GM19239 (cell line): ENCODE measurements at places on chromosomes 2 and 18.

DNA sequence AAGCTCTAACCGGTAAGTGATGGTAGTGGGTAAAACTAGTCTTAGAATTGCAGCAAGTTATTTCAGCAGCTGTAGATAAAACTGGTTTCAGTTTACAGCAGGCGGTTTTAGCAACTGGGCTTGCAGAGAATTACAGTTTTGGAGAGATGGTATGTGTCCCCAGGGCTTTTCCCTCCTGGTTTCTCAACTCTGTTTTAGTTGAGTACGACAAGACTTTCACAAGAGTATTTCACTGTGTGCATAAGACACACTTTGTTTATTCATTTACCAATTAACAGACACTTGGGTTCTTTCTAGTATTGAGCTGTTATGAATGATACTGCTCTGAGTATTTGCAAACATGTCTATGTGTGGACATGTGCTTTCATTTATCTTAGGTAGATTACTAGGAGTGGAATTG is 65.6 kb upstream of the RFX8 start:
- DNase-seq = no peak

- DNase-seq = no peak
Observed at GRCh38 chr2:121086450-121086849, 198.6 kb downstream of the TFCP2L1 start.

DNA sequence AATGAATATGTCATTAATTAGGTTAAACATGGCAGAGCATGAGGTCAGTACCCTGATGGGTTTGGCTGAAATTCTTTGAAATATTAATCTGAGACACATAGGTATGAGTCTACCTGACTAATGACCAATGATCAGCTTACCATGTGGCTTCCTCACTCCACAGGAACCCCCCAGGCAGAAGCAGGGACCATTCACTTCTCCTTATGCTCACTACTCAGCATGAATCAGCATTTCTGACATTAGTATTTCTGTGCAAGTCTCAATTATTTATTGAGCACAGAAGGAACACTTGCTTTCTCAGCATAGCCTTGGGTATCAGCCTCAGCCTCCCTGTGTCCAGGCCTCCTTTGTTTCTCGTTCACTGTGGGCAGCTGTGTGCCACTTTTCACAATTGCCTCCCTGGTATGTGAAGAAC is 9.3 kb upstream of the KCNE4 start:
- DNase-seq = no peak

DNA sequence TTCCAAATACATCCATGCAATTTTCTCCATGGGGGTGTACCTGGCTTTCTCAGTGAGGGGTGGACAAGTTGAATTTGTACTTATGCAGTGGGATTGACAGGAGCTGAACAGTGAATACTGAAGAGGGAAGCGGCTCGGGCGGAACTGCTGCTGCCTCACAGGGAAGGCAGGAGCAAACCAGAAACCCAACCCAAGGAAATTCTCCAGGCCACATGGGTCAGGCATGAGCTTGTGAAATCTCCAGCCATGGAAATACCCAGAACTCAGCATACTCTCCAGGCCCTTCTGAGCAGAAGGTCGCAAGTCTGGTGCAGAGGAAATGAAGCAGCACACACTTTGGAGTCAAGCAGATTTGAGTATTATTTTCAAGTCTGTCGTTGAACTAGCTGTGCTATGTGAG is 26.5 kb upstream of the INO80C start:
- no peak for DNase-seq

GRCh38 chr2:170191166-170191866 is 13.4 kb downstream of the MYO3B start:
- DNase-seq = no peak

DNA sequence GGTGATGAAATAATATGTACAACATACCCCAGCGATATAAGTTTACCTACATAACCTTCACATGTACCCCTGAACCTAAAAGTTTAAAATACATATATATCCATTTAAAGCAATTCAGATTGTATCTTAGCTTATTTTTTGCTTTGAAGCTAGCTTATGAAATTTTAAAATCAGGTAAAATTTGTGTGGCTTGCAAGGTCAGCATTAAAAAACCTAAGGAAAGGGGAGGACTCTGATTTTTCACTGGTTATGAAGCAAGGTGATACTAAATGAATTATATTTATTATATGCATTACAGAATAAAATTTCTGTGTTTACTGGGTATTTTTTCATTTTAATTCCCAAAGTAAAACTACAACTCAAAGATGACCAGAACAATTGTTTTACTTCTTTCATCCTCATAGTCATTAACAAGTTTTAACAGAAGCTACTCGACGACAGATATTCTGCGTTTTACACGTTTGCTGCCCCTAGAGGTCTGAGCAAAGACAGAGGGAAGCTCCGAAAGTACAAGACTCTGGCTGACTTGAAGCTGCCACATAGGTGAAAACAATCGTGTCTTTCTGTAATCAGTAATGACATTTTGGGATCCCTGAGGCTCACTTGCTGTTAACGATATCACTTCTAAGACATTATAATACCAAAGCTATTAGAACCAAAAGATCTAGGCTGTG is 17.1 kb downstream of the PKP4 start:
- DNase-seq = no peak

DNA sequence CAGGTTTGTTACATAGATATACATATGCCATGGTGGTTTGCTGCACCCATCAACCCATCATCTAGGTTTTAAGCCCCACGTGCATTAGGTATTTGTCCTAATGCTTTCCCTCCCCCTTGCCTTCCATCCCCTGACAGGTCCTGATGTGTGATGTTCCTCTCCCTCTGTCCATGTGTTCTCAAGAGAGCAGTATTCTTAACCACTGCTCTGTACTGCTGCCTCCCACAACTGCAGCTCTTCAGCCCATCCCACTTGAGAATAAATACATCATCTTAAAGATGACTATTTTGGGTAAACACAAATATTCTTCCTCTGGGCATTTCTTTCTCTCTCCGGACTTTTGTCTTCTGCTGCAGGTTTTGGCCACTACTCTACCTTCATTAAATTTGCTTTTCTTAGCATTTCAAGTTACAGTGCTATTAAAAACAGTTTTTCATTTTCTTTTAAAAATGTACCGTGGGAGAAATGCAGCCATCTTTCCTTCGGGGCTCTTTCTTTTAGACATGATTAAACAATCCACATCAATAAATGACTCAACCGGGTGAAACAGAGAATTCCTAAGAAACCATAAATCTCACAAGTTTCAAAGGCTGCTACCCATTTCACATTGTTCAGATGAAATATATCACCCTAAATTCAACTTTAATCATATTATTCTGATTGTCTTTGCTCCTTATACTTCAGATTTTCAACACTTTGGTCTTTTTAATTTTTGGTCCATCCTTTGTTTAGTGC is 323.4 kb downstream of the GALNT13 start:
- DNase-seq = no peak

- no peak for DNase-seq
Observed at GRCh38 chr2:142725386-142725785, 152.1 kb upstream of the KYNU start.

DNA sequence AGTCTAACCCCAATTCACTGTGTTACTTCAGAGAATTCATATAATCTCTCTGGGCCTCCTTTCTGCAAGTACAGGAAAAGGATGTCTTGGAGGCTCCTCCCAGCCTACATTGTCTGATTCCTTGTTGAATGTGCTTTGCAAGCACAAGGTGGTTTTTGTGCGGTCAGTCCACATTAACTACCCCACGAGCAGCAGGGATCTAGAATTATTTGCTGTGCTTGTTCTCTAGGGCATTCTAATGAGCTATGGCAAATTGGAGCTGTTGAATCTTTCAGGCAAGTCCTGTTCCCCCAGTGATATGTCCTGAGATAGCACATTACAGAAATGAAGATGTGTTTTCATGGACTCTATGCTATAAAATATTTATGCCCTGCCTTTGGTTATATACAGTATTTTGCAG is 349.4 kb downstream of the SLC4A3 start:
- DNase-seq = no peak

DNA sequence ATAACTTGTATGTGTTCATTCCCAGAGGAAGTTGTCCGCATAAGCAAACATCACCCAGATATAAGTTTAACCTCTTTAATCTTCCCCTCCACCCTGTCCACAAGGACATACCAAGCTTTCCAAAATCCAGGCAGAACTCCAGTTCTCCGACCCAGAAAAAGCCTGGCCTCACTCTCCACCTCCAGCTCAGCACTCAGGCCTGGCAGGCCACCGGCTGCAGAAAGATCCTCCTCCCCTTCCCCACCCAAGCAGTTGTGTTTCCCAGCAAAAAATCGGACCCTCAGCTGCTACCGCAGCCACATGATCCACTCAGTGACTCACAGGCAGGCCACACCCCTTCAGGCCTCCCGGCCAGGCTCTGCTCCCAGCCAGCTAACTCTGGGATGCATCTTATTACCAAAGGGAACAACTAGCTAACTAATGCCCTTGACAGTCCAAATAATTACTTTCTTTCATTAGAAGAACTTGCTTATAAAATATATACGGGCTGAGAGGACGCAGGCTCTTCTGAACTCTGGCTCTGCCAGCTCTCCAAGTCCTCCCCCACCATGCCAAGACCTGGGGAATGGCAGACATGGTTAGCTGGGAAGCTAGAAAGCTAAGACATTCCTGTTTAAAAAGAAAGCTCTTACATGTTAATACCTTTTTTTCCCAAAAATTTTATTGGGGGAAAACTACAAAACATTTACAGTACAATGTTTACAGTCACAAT is 4.5 kb downstream of the ZFP36L2 start:
- DNase-seq = no peak

GRCh38 chr2:213764849-213765248 is 480.6 kb downstream of the SPAG16 start:
- DNase-seq = no peak

DNA sequence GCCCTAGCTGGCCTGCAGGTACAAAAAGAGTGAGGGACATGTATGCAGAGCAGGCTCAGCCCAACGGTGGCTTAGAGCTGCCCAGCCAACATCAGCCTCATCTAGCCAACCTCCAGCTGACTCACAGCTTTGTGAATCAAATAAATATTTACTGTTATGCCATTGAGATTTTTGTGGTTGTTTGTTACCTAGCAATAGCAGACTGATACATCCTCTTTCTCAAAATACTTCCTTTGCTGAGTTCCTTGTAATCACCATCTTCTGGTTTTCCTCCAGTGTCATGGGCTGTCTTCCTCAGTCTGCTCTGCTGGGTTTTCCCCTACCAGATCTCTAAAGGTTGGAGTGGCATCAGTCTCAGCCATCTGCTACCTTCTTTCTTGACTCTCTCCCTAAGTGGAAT is 126.6 kb upstream of the SLC1A4 start:
- DNase-seq = no peak

DNA sequence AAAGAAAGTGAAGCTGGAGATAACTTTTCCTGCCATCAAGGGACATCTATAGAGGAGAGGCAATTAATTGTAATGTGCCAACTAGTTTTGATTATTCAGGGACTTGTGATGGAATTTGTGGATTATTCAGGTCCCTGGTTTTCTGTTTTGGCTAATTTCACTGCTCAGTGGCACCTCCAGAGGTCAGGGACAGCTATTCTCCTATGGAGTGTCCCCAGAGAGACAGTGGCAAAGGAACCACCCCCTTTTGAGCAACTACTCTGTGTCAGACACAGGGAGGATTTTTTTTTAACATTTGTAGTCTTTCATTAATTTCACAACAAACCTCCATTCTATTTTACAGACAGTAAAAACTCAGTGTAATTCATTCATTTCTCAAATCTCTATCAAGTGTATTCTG is 206.0 kb upstream of the SPRED2 start:
- no peak for DNase-seq

DNA sequence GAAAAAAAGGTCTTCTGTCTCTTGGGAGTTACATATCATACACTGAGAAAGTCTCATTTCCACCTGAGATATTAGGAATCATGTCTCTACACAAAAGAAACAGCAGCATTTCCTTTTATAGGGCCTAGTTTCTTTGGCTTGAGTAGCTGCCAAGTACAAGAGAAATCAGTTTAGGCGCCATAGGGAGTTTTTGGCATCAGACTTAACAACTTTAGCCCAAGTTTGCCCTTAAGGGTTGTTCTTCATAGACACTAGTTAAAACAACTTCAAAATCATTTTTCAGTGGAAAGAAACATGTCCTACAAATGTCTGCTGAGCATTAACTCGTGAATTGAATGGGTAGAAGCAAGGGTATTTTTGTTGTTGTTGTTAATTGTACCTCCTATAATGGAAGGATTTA is 587.0 kb upstream of the DSEL start:
- DNase-seq = no peak

DNA sequence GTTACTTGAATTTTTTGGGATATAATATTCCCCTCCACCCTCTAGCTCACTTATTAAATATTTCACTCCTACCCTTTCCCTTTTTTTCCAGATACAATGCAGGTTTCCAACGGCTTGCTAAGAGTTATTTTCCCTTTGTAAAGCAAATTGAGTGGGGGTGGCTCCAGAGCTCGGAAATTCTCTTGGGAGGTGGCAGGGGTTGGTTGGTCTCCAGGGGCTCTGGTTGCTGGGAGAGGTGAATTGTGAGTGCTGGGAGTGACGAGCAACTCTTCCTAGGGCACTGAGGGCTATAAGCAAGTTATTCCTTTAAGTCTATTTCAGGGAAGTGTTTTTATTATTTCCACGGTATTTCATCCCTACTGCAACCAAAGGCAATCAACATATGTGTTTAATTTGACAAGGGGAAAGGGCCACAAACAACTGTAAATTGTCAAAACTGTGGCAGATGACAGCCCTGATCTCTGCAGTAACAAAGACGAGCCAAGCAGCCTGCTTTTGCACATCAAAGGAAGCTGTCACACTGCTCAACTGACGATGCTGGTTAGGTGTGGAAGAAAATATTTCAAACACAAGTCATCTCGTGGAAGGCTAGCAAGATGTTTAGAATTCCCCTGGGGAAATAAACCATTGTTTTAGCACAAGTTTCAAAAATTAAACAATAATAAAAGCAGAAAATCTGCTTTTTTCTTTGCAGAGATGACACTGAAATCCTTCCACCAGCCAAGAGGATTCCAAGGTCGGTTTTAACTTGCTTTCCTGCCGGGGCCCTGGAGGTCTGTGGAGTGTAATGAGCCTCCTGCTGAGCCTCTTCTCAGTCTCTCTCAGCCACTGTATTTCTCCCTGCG is 34.8 kb upstream of the ASXL2 start:
- DNase-seq = no peak

DNA sequence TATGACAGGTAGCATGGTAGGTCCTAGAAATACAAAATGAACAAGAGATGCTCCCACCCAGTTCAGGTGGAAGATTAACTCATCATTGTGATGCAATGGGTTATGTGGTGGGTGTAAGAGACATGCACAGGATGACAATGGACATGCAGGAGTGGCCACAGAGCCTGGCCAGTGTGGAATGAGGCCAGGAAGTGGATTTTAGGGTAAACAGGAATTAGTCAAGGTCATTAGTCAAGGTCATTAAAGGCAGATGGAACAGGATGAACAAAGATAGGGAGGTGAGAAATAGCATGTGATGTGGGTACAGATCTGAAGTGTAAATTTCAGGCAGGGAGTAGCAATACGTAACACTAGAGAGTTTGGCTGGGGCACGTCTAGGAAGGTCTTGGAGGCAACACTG is 15.6 kb upstream of the SERTAD2 start:
- no peak for DNase-seq

DNA sequence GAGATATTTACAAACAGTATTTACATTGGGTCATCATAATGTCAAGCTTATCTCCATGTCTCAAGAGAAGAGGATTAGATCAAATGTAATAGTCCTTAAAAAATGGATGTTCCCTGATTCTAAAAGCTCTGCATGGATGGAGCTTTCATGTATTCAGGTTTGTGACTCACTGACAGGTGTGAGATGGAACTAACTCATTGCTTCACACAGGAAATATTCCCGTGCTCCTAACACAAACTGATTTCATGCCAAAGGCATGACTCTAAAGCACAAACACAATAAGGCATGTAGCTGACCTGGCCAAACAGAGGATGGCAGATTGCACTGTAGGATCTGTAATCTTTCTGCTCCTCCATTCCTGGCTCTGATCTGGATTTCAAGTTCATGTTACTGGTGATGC is 110.0 kb downstream of the ALK start:
- no peak for DNase-seq
